ENCODE measurements at places on chromosomes 6 and 20.

- no peak for DNase-seq
These were observed 15.2 kb upstream of the GUCA1A start for GRCh38 chr6:42158011-42158410.

DNA sequence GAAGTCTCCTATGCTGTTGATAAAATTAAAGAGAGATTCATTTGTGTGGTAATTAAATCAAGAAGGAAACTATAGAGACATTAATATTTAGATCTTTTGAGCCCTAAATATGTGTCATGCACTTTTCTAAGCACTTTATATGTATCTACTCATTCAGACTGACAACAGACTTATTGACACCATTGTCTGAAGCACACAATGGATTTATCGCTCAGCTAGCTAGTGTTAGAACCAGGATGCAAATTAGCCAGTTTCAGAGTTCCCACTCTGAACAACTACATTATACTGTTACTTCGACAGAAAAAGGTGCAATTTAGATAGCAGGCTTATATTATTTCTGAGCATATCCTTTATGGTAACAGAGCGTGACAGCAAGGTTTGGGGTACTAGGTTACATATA lies 27.7 kb upstream of the KIAA0408 start:
- DNase-seq: no peak

DNA sequence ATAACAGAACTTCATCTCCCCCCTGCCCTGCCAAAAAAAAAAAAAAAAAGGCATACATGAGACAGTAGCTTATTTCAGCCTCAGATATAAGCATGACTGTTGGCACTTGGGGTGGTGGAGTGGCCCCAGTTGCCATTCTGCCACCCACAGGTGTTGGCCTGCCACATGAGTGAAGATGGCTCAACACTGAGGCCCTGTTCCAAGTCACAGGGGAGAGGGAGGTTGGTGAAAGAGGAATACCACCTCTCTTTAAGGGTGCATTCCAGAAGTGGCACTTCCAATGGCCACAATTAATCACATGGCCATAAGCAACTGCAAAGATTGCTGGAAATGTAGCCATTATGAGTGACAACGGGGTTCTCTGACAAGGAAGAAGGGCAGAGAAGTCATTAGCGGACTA lies 61.9 kb upstream of the JARID2 start:
- no peak for DNase-seq

DNA sequence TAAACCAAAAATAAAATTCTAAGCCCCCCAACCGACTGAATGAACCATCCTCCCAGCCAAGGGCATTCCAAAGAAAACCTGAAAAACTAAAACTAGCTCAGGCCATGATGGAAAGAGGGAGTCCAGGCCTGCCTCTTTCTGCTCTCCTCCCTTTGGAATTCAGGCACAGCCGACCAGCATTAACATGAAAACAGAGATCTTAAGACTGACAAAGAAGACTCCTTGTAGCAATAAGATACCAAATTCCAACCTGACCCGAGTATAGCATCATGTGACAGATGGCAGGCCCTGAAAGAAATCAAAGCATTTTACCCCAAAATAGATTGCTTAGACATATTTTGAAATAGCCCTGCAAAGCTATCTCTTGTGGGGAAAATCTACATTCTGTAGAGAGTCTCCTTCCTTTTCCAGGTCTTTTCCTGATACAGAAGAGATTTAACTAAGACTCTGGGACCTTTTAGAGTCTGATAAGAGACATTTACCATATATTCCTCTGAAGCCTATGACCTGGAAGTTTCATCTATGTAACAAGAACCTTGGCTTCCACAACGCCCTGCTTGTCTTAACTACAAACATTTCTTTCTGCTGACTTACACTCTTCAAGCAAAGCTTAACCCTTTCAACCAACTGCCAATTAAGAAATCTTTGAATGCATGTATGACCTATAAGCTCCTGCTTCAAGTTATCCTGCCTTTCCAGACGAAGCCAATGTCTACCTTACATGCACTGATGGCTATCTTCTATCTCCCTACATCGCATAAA lies 22.2 kb upstream of the TXLNB start:
- no peak for DNase-seq

DNA sequence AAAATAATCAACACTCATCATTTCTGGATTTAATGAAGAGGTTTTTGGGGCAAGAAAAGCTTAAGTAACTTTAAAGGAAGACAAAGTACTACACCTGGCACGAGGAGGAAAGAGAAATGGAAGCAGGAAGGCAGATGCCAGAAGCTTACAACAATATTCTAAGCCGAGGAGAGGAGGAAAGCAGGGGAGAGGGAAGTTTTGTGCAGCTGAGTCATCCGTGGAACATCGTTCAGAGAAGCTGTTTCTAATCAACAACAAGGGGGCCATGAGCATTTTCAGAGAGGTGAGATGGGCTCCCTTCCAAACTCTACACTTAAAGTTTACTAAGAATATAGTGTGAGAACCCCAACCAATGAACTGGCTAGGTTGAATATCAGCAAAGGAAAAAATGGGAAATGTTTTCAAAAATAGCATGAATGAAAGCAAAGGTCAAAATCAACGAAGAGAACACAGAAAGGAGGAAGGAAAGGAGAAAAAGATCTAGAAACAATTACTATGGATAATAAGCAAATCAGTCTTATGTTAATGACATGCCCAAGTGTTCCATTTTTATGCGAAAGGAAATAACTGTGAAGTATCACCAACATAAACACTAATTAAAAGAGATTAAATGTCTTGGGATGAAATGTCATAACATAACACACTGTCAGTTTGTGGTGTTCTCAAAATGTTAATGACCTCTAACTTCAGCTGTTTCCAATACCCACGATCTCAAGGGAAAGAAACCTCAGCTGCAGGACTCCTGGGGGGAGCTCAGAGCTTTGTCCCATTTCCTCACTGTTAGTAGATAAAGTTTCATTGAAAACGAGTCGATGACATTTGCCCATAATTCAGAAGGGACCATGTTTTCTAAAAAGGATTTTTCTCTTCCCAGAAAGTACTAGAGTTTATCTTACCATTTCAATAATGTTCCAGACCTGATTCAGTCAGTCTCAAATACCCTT lies 203.4 kb upstream of the STXBP5 start:
- no peak for DNase-seq

- DNase-seq: no peak
These were observed 31.8 kb downstream of the ABRACL start for GRCh38 chr6:139060332-139060731.

- DNase-seq: no peak
These were observed 40.0 kb downstream of the COX4I2 start for GRCh38 chr20:31677553-31678260.

DNA sequence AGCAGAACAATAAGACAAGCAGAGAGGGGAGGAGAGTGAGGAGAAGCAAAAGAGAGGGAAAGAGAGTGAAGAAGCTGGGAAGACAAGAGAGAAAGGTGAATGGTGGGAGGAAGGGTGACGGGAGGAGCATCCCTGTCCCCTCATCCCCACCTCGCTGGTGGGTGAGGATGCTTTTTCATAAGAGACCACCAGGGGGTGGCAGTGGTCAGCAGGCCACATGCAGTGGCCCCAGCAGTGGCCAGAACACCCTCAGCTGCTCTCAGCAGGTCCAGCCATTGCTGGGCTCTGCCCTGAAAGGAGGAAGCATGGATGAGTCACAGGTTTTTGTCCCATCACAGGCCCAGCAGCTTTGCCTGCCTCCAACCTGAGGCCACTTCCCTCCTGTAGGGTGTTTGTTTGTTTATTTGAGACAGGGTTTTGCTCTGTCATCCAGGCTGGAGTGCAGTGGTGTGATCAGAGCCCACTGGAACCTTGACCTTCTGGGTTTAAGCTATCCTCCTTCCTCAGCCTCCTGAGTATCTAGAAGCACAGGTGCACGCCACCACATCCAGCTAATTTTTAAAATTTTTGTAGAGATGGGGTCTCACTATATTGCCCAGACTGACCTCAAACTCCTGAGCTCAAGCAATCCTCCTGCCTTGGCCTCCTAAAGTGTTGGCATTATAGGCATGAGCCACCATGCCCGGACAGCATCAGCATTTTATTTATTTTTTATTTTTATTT lies 24.0 kb downstream of the FGD2 start:
- DNase-seq: no peak

DNA sequence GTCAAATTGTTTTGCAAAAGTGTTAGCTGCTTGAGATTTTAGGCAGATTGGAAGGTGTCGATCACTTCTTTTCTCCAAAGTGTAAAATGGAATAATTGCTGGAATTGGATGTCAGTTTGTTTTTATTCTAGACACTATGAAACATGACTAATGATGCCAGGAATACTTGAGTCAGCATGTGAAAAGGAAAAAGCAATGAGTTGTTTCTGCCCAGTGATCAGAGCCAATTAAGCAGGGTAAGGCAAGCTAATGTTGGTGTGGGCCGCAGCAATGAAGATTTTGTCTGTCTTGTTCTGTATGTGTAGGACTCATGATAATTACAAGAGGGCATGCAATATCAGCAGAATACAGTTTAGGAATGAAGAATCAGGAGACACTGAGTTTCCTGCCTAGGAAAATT lies 110.3 kb downstream of the CARMIL1 start:
- DNase-seq: no peak

- DNase-seq: no peak
These were observed 195.8 kb upstream of the ZNF184 start for GRCh38 chr6:27668442-27669294.

DNA sequence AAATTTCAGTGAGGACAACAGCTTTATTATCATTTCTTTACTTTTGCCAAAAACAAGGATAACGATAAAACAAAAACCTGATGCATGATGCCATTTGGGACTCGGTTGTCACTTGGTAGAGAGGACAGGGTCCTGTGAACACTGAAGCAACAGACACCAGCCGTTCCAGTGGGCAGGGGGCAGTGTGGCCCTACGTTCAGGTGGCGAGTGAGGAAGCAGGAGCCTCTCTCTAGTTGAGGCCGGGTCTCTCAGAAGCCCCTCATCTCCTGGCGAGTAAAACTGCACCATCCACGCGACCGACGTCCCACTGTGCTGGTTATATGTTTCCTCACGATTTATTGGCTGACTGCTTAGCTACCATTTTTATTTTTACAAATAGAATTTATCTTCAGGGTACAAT lies 231.6 kb downstream of the THBS2 start:
- DNase-seq: no peak

- peak; percentile 25 for DNase-seq
These were observed 8.1 kb upstream of the UBR2 start for GRCh38 chr6:42555477-42556457.

- DNase-seq: no peak
These were observed 529.2 kb upstream of the JARID2 start for GRCh38 chr6:14716499-14717146.

DNA sequence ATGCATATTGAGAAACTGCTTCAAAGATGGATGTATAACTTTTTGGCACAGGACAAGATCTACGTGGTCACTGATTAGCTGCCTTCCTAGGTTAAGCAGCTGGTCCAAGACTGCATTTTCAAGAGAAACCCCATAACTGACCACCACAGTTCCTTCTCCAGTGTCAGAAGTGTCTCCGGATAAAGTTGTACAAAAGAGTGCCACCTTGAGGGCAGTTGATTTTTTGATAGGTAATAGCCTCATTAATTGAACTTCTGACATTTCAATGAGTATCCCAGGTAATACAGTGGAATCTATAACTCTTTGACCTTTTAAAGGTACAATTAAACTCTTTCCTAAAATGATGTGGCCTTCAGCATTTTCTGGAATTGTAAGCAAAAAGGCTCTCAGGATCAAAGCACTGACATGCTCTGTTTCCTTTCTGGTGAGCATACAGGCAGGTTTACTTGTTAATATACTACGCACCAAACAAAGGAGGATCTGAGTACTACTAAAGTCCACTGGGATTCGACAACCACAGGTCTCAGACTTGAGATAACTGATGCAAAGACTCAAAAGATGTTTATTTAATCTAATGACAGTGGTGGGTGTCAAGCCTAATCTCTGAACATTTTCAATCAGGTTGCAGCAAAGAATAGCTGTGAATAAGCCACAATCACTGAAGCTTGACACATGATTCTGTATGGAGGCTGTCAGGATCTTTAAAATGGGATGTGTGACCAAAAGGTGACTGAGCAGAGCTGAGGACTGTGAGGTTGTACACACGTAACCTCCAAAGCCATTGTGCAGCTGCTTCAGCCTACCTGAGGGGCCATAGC lies 21.2 kb downstream of the MKKS start:
- DNase-seq: no peak

GRCh38 chr20:11431621-11432020 lies 486.1 kb upstream of the BTBD3 start:
- no peak for DNase-seq

DNA sequence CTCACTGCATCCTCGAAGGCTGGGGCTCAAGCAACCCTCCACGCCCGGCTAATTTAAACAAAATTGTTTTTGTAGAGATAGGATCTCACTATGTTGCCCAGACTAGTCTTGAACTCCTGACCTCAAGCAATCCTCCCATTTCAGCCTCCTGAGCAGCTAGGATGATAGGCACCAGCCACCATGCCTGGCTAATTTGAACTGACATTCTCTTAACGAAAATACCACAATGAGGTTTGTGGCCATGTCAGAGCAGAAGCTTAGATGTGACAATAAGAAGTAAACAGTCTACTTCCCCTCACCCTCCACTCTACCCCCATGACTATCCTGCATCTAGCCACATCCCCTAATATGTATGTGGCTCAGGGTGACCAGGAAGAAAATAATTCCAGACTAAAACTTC lies 74.8 kb upstream of the PLCB4 start:
- no peak for DNase-seq

DNA sequence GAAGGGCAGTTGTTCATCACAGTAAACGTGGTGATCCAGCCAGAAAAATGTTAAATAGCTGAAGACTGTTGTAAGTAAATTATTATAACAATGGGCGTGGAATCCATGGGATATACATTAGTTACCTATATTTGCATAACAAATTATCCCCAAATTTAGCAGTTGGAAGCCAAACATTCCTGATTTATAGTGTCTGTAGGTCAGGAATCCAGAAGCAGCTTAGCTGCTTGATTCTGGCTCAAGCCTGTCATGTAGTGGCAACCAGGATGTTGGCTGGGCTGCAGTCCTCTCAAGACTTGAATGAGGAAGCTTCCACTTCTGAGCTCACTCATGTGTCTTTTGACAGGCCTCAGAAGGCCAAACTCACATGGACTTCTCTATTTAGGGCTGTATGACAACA lies 6.9 kb upstream of the ADGRB3 start:
- no peak for DNase-seq

DNA sequence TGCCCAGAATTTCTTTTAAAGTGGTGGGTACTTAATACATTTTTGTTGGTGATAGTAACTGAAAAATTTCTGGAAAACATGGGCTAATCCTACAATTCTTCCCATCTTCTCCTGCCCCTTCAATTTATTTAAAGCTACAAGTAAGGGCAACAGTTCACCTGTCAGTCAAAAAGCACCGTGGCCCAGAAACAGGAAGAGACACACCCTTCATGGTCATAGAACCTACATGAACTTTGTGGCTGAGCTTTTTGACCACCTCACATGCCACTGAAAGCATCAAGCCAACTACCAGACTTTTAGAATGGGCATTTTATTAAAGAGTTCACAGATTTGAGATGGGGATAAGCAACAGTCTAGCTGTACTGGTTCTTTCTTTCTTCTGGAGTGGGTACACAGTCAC lies 201.1 kb upstream of the CNR1 start:
- no peak for DNase-seq
